ENCODE measurements at places on chromosomes 11 and 22.

DNA sequence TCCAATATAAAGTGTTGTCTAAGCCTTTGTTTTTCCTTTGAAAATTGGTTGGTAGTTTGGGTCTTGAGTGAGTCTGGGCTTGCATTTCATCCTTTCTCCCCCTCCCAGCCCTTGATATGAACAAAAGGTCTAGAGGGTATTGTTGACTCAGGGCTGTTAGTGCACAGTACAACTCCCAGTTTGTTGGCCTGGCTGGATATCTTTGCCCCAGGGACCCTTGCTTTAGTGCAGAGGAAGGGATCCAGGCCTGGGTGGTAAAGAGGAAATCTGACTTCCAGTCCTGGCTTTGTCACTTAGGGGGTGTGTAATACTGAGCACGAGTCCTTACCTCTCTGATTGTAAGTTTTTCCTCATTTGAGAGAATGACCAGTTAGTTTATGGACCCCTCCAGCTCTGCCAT, 330.4 kb downstream of the TMEM135 start:
- no peak for DNase-seq

DNA sequence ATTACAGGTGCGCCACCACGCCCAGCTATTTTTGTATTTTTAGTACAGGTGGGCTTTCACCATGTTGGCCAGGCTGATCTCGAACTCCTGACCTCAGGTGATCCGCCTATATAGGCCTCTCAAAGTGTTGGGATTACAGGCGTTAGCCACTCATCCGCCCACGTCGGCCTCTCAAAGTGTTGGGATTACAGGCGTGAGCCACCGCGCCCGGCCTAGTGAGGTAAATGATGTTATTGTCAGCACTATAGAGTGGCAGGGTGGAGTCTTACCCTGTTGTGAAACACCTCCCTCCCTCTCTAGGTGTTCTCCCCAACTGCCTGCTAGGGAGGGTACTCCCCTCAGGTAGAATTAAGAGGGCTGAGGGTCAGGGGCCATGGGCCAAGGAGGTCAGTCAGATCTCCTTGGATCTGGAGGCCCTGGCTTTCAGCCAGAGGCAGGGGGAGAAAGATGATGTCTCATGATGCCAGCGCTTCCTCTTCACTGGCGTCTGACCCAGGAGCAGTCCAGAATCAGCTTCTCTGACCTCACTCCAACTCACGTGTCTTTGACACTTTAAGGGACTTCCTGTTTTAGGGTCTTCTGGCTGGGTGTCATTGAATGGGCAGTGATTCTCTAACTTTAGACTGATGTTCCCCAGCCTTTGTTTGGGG, 2.0 kb downstream of the GGA1 start:
- DNase-seq, result no peak

- no peak for DNase-seq
Measured at GRCh38 chr11:106172386-106172991, 95.0 kb downstream of the AASDHPPT start.

DNA sequence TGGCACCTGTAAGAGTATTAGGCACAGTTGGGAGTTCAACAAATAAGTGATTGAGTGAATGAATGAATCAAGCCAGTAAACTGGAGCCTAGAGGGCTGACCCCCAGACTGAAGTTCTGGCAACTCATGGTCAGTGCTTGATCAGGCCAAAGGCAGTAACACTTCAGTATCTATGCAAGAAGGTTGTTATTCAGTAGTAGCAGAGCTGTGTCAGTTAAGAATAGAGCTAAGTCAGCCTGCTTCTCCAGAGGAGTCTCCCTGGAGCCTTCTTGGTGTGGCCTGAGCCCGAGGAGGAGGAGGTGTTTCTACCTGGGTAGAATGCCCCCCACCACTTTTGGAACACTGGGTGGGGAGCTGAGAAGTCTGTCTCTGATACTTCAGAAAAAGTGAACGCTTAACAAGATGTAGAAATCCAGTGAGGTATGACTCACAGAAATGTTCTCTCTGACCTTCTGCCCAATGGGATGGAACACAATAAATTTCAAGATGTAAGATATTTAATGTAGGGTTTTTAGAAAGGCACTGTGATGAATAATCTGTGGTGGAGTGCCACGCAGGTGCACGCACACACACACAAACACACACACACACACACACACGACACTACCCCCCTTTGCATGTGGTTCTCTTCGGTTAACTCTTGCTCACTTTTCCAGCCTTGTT, 219.9 kb downstream of the HIPK3 start:
- no peak for DNase-seq

DNA sequence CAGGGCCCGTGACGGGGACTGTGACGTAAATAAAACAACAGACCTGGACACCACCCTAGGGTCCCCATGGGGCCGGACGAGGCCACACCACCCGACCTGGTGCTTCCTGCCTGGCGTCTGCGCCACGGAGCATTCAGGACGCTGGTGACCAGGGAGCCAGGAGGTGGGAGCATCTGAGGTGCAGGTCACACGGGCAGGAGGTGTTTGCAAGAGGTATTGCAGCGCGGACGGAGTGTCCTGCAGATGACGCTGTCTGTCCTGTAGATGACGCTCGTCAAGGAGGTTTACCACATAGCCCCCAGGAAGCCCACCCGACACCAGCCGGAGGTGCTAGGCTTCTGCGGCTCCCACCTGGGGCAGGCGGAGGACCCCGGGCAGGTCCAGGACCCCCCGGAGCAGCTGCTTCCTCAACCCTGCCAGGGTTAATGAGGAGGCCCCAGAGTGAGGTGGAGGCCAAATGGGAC, 986 bp upstream of the MUC5B start:
- DNase-seq, result no peak

DNA sequence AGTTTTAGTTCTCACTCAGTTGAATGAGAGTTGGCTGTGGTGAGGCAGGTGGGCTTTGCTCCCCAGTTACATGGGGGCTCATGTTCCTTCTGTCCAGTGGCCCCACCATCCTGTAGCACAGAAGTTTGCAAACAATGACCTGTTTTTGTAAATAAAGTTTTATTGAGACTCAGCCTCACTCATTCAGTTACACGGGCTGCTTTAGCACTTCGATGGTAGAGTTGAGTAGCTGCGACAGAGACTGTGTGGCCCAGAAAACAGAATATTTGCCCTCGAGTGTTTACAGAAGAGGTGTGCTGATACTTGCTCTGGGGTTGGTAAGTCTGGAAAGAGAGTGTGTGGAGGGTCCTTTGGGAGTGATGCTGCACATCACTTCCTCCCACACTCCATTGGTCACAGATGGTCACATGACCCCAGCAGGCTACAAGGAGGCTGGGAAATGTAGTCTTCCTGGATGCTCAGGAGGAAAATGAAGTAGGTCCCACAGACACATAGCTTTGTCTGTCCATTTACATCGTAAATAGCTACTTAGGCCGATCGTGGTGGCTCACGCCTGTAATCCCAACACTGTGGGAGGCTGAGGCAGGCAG, 34.6 kb downstream of the IFT27 start:
- DNase-seq, result no peak

GRCh38 chr22:29706486-29706885, 13.3 kb upstream of the CABP7 start:
- DNase-seq, result no peak

DNA sequence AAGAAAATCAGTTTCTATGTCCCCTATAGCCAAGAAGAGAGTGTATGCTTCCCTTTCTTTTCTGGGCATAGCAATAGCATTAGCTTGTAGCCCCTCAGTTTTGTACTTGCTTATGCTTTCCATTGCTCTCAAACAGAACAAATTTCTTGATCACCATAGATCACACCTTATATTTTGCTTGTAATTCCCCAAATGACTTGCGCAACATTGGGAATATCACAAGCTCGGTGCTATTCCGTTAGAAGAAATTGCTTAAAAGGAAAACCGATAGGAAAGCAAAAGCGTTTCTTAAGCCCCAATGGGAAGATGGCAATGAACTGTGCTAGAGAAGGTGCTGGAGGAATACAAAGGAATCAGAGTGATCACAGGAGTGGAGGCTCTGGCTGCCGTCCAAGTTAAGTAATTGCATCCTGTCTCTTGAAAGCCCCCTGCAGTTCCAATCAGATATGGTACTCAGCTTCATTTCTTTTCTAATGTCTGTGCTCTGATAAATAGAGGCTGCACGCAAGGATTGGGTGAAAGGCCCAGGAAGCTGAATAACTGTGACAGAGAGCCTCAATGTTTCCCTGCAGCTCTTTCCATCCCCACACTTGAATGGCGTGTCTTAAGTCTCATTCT, 182.1 kb upstream of the KIRREL3 start:
- DNase-seq, result no peak

DNA sequence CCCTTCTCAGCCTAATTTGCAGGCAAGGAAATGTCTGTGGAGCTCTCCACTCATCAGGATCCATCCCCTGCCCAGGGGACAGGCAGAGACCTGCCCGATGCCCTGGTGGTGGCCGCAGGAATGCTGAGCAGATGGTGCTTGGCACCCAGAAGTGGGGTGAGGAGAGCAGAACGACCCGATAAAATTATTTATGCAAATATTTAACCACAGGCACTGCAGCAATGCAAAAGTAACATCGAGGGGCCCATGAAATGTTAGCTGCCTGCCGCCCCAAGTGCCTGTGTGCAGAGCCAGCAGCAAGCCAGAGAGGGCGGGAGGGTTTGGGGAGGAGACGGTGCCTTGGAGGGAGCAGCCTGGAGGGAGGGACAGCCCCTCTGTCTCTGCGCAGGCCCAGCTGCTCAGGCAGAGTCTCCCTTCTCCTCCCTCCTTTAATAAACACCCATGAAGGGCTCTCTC, 205.5 kb downstream of the CTTN start:
- no peak for DNase-seq

DNA sequence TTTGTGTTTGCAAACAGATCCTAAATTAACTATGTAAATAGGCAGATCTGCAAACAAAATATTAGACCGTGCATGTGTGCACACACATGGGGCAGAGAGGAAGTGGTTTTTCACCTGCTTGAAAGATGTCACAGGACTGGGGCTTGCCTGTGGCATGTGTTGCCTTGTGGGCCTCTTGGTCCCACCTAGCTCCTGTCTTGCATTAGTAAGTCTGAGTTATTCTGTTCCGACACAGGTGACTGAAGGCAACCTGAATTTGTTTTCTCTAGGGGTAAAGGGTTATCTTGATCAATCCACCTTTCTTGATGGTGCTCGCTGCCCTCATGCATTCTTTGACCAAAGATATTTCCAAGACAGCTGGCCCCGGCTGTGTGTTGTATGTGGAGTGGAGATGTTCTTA, 667.5 kb downstream of the NTM start:
- no peak for DNase-seq

DNA sequence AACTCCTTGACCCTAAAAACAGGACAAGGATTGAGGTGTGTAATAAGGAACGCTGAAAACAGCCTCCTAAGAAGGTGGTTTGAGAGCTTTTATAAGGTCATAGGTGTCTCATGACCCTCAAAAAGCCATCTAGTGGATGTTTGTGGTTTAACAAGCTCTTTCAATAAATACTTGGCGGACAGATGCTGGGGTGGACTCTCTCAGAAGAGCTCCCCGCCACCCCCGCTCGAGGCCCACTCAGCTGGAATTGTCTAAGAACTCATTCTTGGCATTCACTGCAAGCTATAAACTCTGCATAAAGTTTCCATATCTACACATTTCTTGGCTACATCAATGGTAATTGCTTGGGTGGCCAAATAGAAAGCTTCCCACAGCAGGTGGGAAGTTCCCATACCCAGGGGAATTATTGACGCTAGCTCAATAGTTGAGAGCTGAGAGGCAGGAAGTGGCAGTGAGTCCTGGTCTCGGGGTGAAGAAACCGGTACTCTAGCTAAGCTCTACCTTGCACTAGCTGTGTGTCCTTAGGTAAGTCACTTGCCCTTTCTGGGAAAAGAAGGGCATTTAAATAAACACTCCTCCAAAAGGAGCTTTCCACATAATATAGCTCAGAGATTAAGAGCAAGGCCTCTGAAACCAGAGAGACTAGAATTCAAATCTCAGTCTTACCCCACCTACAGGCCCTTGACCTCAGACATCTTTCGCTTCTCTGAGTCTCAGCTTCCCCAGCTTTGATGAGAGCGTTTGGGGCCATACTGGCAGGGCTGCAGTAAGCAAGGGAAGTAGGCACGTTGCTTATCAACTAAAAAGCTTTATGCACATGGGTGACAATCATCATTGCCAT, 6.4 kb downstream of the MS4A15 start:
- DNase-seq, result no peak

- DNase-seq, result no peak
Measured at GRCh38 chr11:64207256-64208085, 950 bp downstream of the FERMT3 start.

GRCh38 chr11:104997288-104997687, 25.7 kb downstream of the CASP5 start:
- DNase-seq, result no peak

- DNase-seq, result no peak
Measured at GRCh38 chr11:118291477-118292135, 12.9 kb upstream of the CD3E start.

DNA sequence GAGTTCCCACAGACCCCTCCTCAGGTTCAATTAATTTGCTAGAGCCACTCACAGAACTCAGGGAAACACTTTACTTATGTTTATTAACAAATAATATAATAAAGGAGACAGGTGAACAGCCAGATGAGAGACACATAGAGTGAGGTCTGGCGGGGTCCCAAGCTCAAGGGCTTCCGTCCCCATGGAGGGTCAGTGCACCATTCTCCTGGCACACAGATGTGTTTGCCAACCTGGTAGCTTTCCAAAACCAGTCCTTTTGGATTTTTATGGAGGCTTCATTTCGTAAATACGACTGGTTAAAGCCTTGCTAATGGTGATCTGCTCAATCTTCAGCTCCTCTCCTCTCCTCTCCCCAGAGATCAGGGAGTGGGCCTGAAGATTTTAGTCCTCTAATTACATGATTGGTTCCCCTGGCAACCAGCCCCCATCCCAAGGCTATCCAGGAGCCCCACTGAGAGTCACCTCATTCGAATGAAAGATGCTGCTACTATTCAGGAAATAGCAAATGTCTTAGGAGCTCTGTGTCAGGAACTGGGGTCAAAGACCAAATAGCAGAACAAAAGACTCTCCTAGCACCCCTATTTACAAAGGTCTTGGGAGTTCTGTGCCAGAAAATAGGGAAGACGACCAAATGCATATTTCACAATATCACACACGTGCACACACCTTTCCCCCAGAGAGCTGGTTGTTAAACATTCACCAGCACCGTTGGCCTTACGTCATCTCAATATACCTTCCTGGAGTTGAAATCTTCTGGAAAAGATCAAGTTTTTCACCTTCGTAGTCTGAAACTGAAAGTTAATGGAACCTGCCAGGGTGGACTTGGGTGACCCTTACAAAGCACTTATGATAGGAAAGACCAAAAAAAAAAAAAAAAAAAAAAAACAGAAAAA, 23.8 kb upstream of the CAPRIN1 start:
- no peak for DNase-seq

DNA sequence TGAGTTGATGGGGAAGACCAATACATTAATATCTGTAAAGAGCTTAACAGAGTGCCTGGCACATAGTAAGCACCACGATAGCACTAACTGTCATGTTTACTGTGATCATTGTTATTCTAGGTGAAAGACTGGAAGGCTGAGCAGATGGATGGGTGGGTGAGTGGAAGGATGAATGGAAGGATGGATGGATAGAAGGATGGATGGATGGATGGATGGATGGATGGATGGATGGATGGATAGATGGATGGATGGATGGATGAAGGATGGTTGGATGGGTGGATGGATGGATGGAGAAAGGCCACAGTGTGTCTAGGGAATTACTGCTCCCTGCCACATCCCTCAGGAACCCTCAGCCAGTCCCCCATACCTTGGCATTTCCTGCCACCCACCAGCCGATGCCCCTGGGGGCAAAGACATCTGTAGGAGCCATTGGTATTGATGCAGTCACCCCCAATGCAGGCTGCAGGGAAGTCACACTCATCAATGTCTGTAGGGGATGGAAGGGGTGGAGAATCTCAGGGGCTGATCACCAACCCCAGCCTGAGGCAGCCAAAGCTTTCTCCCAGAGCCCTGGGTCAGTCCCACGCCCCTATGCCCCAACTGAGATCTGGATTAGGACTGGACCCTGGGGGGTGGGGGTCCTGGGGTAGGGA, 15.3 kb downstream of the LTBP3 start:
- DNase-seq, result no peak
